ENCODE measurements at places on chromosomes 2 and 18. TPM values are rescaled to one million over a fixed set of nuclear protein-coding genes. Genes with fewer than 3 reads are reported as not detected.
A peak's percentile ranks its signal among the peaks of the same experiment; 100 is the strongest.

- DNase-seq = peak; percentile 89
Measured at GRCh38 chr2:10043256-10043905, at the start of gene KLF11. KLF11 (plus strand) TSS chr2:10043550; CDS start chr2:10043717, 167 bp downstream.

- DNase-seq = no peak
Measured at GRCh38 chr2:177783835-177784744, 288.5 kb downstream of the PDE11A start.

DNA sequence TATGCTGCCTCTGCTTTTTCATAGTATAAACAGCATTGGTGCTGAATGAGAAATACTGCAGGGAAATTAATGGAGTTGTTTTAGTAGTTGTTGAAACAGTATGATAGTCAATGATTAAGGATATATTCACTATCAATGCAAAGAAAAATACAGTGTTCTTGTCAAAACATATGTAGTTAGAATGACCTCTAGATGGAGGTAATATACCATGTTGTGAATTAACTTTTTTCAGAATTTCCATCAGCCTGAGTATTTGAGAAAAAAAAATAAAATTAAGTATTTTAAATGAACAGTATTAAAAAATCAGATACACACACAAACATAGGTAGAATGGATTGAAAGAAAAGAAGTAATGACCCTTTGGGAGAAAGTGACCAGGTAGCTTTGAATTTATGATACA is 59.5 kb downstream of the RMDN2 start:
- no peak for DNase-seq

GRCh38 chr2:224869601-224870233 is 153.6 kb upstream of the CCDC195 start:
- DNase-seq = no peak

DNA sequence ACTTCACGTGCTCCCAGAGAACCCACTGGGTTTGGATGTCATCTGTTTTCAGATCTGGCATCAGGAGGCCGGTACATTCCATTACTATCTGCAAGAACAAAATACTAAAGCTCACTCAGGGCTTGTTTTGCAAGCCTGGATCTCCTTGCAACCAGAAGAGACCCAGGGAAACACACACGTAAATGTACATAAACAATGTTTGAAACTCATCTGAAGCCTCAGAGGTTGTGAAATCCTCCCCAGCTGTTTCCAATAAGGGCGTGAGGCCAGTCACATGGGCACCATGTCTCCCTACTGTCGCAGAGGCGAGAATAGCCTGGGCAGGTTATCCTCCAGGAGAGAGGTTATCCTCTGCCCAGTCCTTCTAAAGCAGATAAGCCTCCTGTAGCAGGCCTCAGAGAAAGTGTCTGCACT is 186.9 kb downstream of the GFPT1 start:
- DNase-seq = no peak

DNA sequence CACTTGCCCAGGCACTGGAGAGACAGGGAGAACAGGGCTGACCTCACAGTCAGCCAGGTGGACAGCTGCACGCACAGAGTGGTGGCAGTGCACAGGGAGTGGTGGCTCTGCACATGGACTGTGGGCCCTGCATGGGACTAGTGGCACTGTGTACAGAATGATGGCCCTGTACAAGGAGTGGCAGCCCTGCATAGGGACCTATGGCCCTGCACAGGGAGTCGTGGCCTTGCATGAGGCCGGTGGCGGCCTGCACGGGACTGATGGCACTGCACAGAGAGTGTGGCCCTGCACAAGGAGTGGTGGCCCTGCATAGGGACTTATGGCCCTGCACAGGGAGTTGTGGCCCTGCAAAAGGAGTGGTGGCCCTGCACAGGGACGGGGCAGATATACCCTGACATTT is 19.1 kb upstream of the STEAP3 start:
- DNase-seq = no peak

GRCh38 chr2:45992021-45992740 is 305.0 kb upstream of the EPAS1 start:
- no peak for DNase-seq

DNA sequence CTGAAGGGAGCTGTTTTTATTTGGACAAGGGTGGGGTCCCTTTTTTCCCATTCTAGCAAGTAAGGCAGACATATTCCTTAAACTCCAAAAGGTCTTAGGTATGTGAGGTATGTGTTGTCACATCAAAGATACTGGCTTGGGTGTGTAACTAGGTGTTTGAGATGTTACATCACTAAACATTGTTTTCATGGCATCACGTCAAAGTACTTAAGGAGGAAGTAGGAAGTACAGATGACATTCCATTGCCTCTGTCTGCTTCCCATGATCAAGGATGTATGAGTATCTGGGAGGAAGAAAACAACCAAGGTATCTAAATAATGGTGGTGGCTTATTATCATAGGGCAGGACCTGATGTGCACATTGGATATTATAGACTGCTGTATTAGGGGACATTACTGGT is 39.3 kb downstream of the CD302 start:
- DNase-seq = no peak

SH2D6 gene
- 1.1 TPM for polyA plus RNA-seq

C2orf78 gene
- not detected for polyA plus RNA-seq

GKN2 gene
- not detected for polyA plus RNA-seq

GLI2 gene
- 16.3 TPM for polyA plus RNA-seq

SRD5A2 gene
- polyA plus RNA-seq = 0.06 TPM
